ENCODE measurements at places on chromosomes 5 and 9.

DNA sequence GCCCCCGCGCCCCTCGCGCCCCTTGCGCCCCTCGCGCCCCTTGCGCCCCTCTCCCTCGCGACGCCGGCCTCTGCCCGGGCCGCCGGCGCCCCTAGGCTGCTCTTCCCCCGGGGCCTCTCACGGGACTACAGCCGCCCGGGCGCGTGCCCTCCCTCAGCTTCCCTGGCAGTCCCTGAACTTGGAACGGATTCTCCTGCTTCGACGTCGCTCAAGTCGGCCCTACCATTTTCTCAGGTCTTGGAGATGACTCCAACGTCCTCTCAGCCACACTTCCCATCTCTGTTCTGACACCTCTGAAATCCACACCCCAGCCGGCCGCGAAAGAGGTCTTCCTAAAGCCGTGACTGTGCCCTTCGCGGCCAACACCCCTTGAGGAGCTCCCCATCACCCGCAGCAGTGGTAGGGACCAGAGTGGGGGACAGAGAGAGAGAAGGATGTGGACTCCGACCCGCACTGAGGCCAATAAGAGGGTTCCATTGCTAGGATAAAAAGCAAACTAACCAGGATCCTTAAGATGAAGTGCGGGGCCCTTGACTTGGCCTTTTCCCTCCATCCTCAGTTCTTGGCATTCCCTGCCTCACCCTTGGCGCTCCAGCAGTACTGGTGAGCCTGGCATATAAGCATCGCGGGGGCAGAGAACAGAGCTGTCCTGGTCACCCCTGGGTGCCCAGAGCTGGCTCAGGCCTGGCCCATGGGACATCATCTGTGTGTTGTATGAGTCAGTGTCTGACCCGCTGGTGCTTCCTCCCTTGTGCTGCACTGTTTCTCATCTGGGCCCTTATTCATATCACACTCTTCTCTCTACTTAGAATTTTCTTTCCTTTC, 38.6 kb upstream of the GARNL3 start:
- no peak for DNase-seq

GRCh38 chr5:90598293-90598692, 39.7 kb downstream of the ADGRV1 start:
- DNase-seq = no peak

- no peak for DNase-seq
Measured at GRCh38 chr5:36261186-36261585, 19.5 kb upstream of the NADK2 start.

GRCh38 chr9:105975886-105976645, 281.7 kb downstream of the TMEM38B start:
- no peak for DNase-seq

- DNase-seq = no peak
Measured at GRCh38 chr5:95007921-95008597, 276.8 kb downstream of the MCTP1 start.

- no peak for DNase-seq
Measured at GRCh38 chr9:93216073-93216365, 32.1 kb downstream of the WNK2 start.

Measured in stimulated activated naive CD4-positive, alpha-beta T cell (primary cell).